ENCODE measurements at places on chromosomes 3 and 15. TPM values are rescaled to one million over a fixed set of nuclear protein-coding genes. Genes with fewer than 3 reads are reported as not detected.

Gene MESP2
- not detected for total RNA-seq

Gene WDR6
- total RNA-seq = 141 TPM

- H3K27me3 ChIP-seq = no peaks in the 10 kb centered on the region
- H3K36me3 ChIP-seq = no peaks in the 10 kb centered on the region
- DNase-seq = no peak
- no peak overlapping the region for H3K27ac ChIP-seq
- no peak overlapping the region for H3K4me3 ChIP-seq
Measured at GRCh38 chr3:123621186-123621849, 36.5 kb upstream of the HACD2 start.

DNA sequence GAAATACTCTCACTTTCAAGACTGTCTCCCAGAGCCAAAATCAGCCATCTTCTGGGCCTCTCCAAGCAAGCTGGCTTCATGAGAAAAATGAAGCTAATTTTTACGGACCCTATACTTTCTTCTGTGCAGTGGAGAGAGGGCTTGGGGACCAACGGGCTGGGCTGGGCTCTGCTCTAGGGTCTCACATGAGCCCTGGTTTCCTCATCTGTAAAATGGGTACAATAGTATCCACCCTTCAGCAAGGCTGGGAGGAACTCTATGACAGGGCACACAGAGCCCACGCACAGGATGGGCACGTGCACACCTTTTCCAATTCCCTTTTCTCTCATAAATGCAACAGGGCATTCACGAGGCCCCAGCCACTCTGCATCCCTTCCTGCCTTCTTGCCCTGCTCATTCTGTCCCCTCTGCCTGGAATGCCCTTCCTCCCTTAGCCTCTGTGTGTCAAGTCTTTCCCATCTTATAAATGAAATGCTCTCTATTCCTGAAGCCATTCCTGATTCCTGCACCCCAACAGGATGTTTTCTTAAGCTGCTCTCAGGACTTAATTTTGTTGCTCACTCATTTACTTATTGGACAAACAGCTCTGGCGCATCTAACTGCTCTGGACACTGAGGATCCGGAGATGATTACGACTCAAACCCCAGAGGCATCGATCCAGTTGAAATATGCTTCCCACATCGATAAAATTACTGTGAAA lies 32.9 kb upstream of the SEC13 start:
- peaks cover 6% of the 10 kb centered on the region for H3K27me3 ChIP-seq
- peaks cover 5% of the 10 kb centered on the region for H3K4me1 ChIP-seq
- no peak for DNase-seq
- no peak overlapping the region for H3K27ac ChIP-seq
- no peak overlapping the region for H3K4me3 ChIP-seq

GRCh38 chr3:183629546-183630301 lies 5.7 kb upstream of the KLHL24 start:
- H3K36me3 ChIP-seq = no peaks in the 10 kb centered on the region
- H3K4me3 ChIP-seq = no peak overlapping the region
- DNase-seq = peak; percentile 32
